ENCODE measurements at places on chromosomes 5 and 9.

- DNase-seq: no peak
Measured at GRCh38 chr5:155983954-155984353, 343.0 kb upstream of the SGCD start.

DNA sequence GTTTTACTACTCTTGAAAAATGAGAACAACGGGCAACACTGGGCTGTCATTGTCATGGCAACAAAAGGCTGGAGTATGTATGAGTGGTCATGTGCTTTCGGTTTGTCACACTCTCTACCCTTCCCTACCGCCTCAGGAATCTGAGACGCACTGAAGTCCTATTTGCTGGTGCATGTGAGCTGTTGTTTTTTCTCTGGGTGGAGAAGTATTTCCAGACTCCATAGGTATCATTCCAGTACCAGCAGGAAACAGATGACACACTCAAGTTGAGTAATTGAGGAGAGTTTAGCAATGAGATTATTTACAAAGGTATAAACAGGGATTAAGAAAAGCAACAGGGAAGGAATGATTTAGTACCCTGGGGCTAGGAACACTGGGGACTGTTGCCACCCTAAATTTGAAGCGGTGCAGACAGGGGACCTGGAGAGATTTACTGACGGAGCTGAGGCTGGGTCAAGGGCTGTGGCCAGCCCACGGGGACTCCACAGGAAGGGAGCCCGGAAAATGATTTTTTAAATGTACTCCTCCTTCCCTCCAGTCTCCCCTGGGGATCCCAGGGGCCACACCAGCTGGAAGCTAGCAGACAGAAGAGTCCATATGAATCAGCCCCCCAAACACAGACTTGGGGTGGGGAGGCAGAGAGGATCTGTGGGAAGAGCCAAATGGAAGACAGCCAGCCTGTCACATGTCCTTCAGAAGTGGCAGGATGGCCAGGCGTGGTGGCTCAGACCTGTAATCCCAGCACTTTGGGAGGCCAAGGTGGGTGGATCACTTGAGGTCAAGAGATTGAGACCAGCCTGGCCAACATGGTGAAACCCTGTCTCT lies 13.2 kb upstream of the ZBTB43 start:
- no peak for DNase-seq

DNA sequence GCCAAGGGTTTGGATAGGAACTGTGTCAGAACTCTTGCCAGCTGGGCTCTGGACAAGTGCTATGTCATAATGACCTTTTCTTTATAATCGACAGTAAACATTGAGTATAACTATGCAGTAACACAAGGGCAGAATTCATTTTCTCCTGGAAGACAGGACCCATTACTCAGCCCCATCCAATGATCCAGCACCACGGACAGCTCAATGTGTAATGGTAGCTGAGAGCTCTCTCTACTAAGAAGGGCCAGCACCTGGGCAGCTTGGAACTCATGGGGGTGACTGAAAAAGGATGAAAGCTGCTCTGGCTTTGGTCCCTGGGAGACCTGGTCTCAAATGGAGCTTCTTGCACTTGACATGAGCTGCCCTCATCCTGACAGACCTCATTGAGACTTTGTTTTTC lies 347.8 kb downstream of the TRIM32 start:
- no peak for DNase-seq

- no peak for DNase-seq
Measured at GRCh38 chr9:133347515-133347984, 381 bp downstream of the MED22 start.

GRCh38 chr9:21160178-21160577 lies 6.3 kb downstream of the IFNA21 start:
- DNase-seq: no peak

DNA sequence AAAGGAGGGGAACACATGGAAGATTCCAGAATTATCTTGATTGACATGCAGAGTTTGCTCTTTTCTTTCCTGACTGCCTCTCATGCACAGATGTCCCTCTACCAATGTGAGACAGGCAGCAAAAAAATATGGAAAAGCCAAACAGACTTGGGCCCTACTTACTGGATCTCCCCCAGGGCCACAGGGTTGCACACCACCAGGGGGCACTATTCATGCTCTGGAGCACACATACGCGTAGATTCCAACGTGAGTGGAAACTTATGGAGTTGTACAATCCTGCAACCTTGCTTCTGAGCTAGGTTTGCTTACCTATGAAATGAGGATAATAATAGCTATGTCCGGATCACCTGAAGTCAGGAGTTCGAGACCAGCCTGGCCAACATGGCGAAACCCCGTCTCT lies 319.5 kb downstream of the ARHGEF28 start:
- DNase-seq: no peak

GRCh38 chr9:122213589-122214413 lies 15.0 kb downstream of the LHX6 start:
- DNase-seq: peak; percentile 14

DNA sequence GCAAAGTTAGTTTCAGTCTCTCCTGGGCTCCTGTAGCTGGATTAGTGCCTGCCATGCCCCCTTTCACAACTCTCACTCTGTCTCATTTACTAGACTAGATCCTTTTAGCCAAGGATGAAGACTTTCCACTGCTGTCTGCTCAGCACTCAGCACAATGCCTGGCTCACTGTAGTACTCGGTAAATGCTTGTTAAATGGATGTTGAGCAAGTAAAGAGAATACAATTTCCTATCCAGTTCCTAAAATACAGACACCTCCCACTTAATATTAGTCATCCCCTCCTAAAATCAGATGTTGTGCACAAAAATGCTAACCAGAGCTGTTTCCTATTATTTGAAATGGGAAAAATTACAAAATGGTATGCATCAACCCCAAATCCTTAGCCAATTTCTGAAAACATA lies 195.8 kb downstream of the SREK1 start:
- DNase-seq: no peak
